ENCODE measurements at places on chromosomes 1 and 21.

GRCh38 chr1:179314928-179315327 lies 21.3 kb downstream of the SOAT1 start:
- no peak for DNase-seq

GRCh38 chr1:92980732-92981647 lies 19.7 kb upstream of the DIPK1A start:
- peak; percentile 93 for DNase-seq

DNA sequence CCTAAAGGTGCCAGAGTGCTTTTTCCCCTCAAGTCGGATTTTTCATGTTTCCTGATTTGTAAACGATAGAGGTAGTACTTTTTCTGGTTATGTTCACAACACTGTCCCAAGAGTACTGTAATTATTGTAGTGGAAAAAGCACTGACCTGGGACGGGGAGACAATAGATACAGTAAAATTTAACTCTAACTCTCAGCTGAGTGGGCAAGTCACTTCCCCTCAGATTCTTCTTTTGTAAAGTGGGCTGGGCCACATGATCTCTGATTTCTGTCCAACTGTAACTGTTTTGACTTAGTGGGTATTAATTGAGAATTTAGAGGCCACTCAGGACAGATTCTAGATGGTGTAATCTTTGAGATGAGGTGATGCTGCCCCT lies 19.1 kb downstream of the MARCKSL1 start:
- DNase-seq, result no peak

DNA sequence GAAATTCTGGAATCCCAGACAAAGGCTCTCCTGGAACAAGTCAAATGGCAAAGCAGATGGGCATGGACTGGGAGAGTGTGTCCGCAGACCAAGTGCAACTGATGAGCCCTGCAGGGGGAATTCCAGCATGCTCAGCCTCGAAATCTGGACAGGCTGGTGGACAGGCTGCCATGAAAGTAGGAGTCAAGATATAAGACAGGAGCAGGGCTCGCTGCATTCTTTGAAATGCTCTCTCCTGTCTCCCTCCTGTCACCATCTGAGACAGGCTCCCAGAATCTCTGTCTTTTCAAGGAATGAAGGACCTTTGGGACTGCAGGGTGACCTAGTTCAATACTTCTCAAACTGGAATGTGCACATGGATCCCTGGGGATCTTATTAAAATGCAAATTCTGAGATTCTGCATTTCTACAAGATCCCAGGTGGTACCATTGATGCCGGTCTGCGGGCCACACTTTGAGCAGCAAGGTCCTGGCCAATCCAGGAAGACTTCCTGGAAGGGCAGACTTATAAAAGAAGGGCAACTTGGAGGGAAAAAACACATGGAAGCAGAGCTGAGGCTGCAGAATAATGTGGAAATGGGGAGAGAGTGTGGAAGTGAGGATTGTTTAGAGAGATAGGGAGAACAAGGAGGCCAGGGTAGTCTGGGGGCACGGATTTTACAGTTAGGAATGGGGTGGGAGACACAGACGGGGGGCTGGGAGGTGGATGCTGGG lies 29.8 kb downstream of the TNNT2 start:
- no peak for DNase-seq

DNA sequence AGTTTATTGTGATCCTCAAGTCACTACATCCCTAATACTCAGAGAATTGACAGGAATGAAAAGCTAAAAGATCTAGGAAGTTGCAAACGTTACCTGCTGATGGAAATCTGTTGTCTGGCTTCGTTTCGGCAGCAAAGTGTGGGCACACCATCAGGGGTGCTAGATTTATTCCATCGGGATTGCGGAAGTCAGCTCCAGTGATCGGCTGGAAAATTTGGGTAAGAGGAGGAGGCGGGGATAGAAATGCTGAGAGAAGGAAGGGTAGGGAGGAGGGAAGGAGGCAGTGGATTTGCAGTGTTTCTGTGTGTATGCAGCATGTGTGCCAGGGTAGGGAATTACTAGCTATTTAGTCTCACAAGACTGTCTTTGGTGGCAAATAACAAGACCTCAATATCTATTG lies at the start of gene CTSK:
Gene CTSK, minus strand, starts transcription at position 140 of the 400 bp plus-strand sequence. CDS start 1,455 bp downstream, outside the sequence.
- DNase-seq, result no peak

DNA sequence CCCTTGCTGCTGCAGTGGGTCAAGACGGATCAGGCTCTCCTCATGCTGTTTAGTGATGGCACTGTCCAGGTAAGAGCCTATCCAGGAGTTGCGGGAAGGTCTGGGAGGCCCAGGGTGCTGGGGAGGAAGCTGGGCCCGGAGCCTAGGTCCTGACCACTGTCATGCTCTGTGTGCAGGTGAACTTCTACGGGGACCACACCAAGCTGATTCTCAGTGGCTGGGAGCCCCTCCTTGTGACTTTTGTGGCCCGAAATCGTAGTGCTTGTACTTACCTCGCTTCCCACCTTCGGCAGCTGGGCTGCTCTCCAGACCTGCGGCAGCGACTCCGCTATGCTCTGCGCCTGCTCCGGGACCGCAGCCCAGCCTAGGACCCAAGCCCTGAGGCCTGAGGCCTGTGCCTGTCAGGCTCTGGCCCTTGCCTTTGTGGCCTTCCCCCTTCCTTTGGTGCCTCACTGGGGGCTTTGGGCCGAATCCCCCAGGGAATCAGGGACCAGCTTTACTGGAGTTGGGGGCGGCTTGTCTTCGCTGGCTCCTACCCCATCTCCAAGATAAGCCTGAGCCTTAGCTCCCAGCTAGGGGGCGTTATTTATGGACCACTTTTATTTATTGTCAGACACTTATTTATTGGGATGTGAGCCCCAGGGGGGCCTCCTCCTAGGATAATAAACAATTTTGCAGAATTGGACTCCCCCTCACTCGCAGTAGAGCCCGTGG lies 1.7 kb downstream of the DYNLT4 start:
- no peak for DNase-seq

DNA sequence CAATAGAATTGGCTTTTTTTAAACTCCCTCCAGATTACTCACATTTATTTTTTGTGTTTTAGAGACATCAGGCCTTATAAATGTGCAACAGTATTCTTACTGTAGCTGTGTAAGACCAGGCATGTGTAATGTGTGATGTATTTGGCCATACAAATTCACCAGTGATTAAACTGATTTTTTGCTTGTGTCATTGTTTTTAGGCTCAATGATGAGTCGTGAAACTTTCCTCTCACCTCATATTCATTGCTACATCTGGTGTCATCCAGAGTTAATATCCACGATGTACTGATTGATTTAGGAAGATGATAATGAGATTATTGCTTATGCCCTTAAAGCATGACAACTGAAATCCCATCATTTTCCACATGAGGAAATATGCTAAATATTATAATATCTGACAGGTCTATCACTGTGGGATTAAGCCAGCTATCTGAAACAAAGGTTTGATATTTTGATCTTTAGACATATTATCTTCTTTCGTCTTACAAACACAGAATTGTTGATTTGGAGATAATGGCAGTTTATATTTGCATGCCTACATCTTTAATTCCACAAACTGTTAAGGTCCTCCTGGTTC lies 487.9 kb downstream of the PTBP2 start:
- DNase-seq, result no peak

DNA sequence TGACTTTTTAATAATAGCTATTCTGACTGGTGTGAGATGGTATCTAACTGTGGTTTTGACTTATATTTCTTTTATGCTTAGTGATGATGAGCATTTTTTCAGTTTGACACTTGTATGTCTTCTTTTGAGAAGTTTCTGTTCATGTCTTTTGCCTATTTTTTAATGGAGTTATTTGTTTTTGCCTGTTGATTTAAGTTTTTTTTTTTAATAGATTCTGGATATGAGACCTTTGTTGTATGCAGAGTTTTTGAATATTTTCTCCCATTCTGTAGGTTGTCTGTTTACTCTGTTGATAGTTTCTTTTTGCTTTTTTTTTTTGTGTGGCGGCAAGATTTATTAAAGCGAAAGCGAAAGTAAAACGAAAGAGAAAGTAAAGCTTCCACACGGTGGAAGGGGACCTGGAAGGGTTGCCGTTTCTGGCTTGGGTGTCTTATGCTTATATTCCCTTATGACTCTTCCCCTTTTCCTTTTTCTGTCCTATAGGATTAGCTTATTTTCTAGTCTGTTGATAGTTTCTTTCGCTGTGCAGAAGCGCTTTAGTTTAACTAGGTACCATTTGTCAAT lies 67.6 kb downstream of the TBX19 start:
- DNase-seq, result no peak

DNA sequence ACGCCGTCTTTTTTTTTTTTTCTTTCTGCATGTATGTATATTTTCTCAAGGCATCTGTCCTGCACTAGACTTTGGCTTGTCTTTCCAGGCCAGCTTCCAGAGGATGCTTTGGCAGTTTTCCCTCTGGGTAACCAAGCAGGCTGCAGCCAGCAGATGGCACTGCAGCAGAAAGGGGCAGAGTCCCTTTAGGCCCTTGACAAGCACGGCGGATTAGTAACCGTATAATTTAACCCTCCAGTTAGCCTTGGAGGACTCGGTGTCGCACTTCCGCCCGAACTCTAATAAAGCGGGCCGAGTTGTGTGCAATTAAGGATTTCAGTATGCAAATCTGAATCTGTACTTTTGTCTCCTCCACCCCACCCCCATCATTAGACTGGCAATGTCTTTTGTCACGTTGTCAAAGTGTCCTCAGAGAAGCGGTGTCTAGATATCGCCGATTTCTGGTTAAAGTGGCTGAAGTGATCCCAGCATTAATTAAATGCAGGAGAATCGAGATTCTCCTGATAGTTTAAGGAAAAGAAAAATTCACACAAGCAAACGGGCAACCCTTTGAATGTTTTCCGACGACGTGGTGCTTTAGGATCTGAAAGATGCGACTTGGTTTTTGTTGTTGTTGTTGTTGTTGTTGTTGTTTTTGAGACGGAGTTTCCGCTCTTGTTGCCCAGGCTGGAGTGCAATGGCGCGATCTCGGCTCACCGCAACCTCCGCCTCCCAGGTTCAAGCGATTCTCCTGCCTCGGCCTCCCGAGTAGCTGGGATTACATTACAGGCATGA lies 1.1 kb upstream of the TMEM167B start:
- no peak for DNase-seq

DNA sequence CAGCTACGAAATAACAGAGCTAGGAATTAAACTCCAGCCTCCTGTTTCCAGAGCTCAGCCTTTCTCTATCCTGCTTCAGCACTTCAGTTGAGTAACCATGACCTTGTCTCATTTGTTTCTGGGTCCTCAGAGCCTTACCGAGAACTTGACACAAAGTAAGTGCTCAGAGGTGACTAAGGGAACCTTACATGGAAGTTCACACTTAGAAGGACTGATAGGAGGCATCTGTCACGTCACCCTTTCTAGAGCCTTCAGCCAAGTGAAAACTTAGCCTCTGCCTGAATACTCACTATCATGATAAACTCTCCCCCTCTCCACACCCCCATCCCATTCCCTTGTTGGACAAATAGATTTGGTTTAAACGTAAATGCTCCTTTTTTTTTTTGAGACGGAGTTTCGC lies 9.8 kb upstream of the LUZP1 start:
- no peak for DNase-seq

- no peak for DNase-seq
Measured at GRCh38 chr1:88149686-88150085, 534.4 kb upstream of the PKN2 start.

DNA sequence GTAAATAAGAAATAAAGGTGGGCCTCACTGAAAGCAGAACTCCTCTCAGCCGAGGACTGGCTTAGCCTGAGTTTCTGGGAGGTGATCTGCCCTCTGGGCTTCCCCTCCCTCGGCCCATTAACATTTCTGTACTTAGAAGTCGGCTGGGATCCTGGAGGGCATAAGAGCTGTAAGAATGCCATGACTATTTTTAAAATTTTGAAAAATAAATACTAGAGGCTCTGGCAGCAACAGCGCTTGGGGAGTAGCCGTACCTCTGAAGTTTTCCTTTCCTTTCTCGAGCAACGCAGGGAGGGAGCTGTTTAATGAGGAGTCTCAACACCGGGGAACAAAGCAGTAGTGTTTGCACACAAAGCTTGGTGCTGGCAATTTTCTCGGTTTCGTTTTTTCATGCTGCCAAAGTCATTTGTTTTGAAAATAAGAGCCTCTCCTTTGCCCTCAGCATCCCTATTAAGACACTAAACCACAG lies 498.7 kb downstream of the SMYD3 start:
- DNase-seq, result no peak

All from CD8-positive, alpha-beta T cell (primary cell).